ENCODE measurements at places on chromosomes 11 and 22. TPM values are rescaled to one million over a fixed set of nuclear protein-coding genes. Genes with fewer than 3 reads are reported as not detected.

GRCh38 chr11:12193515-12194336 is 83.3 kb downstream of the MICAL2 start:
- H3K27me3 ChIP-seq: no peaks in the 10 kb centered on the region
- H3K4me1 ChIP-seq: peaks cover 33% of the 10 kb centered on the region
- no peak overlapping the region for H3K4me3 ChIP-seq
- no peak for DNase-seq

GRCh38 chr11:126837581-126837980 is 163.0 kb downstream of the KIRREL3 start:
- no peak overlapping the region for H3K4me3 ChIP-seq
- no peaks in the 10 kb centered on the region for H3K4me1 ChIP-seq
- peaks cover 3% of the 10 kb centered on the region for H3K27me3 ChIP-seq
- DNase-seq: no peak
- no peaks in the 10 kb centered on the region for H3K36me3 ChIP-seq

- no peak overlapping the region for H3K4me3 ChIP-seq
- peak; percentile 40 for DNase-seq
- peaks cover 5% of the 10 kb centered on the region for H3K4me1 ChIP-seq
- H3K36me3 ChIP-seq: no peaks in the 10 kb centered on the region
- peaks cover 17% of the 10 kb centered on the region for H3K27me3 ChIP-seq
- H3K27ac ChIP-seq: no peak overlapping the region
Measured at GRCh38 chr22:16917144-16918003, 90.6 kb downstream of the GAB4 start.

DNA sequence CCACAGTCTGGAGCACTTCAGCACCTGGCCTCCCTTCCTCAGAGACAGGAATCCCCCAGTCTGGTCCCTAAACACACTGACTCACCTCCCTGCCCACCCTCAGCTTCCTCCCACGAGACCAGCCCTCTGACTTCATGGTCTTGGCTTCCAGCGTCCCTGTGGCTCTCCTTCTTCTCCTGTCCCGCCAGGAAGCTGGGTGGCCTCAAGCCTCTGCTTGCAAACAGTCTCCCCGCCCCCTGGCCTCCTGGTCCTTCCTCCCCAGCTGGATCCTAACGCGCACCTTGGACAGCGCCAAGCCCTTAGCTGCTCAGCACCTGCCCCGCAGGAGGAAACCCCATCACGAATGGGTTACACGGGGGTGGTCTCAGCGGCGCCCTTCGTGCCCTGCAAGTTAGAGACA is 4.5 kb downstream of the NCF4 start:
- H3K4me3 ChIP-seq: no peak overlapping the region
- no peaks in the 10 kb centered on the region for H3K36me3 ChIP-seq
- no peaks in the 10 kb centered on the region for H3K27me3 ChIP-seq
- H3K27ac ChIP-seq: no peak overlapping the region
- no peak for DNase-seq

DNA sequence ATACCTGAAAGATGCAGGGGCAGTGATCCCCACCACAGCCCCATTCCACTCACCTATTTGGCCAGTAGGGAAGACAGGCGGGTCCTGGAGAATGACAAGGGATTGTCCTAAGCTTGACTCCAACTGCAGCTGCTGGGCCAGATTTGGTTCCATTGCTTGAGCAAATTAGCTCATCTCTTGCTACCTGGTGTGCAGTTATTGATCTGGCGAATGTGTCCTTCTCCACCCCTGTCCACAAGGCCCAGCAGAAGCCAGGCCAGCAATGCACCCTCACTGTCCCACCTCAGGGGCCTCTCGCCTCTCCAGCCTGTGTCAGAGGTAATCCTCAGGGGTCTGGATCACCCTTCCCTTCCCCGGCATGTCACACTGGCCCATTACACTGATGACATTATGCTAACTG is 23.3 kb downstream of the TSPAN32 start:
- no peaks in the 10 kb centered on the region for H3K36me3 ChIP-seq
- no peaks in the 10 kb centered on the region for H3K4me1 ChIP-seq
- H3K27ac ChIP-seq: no peak overlapping the region
- no peaks in the 10 kb centered on the region for H3K27me3 ChIP-seq
- no peak overlapping the region for H3K4me3 ChIP-seq

DNA sequence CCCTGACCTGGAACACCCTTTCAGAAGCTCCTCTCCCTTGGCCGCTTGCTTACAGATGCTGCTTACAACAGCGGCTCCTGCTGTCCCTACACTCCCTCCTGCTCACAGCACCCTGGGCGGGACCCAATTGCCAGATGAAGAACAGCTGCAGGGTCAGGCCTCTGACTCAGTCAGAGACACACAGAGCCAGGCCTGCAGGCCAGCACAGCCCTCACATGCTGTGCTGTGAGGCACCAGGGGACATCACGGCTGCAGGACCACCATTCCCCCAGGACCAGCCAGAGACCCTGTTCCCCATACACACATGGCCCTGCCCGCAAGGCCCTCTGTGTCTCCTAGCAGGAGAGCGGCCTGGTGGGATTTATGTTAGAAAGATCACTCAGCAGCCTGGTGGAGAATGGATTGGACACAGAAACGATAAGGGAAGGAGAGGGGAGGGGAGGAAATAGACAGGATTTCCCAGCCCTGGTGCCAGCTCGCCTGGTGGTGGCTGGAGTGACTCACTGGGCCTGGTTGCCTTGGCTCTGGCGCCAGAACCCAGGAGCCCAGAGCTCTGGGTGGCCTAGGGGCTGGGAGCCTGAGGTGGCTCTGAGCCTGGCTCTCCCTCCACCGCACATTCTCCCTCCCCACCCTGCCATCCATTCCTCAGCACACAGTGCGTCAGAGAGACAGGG is 6.7 kb downstream of the CAPN5 start:
- H3K36me3 ChIP-seq: no peaks in the 10 kb centered on the region
- no peak overlapping the region for H3K4me3 ChIP-seq
- no peak overlapping the region for H3K27ac ChIP-seq

The SLC22A25 gene
- not detected for polyA plus RNA-seq

The VSIG2 gene
- 0.34 TPM for polyA plus RNA-seq

The ANAPC15 gene
- 81.7 TPM for polyA plus RNA-seq

The OR52I1 gene
- not detected for polyA plus RNA-seq

The RCOR2 gene
- polyA plus RNA-seq: 0.14 TPM

The SDHD gene
- polyA plus RNA-seq: 191 TPM

The PKNOX2 gene
- polyA plus RNA-seq: not detected

The PPM1F gene
- polyA plus RNA-seq: 8.3 TPM

The GSTP1 gene
- polyA plus RNA-seq: 278 TPM
